Immature natural killer cell (primary cell): ENCODE measurements at places on chromosomes 6 and 20. TPM values are rescaled to one million over a fixed set of nuclear protein-coding genes. Genes with fewer than 3 reads are reported as not detected.

- DNase-seq = no peak
- H3K27ac ChIP-seq = no peak overlapping the region
- peaks cover 18% of the 10 kb centered on the region for H3K36me3 ChIP-seq
- H3K4me1 ChIP-seq = no peaks in the 10 kb centered on the region
- peaks cover 2% of the 10 kb centered on the region for H3K27me3 ChIP-seq
Observed at GRCh38 chr6:35082046-35082732, 59.0 kb downstream of the TCP11 start.

GRCh38 chr20:35673884-35674283 lies 9.2 kb upstream of the CPNE1 start:
- H3K4me3 ChIP-seq = no peak overlapping the region
- peaks cover 17% of the 10 kb centered on the region for H3K36me3 ChIP-seq
- no peak for DNase-seq
- no peak overlapping the region for H3K27ac ChIP-seq
- H3K27me3 ChIP-seq = no peaks in the 10 kb centered on the region
- H3K4me1 ChIP-seq = no peaks in the 10 kb centered on the region

- peaks cover 55% of the 10 kb centered on the region for H3K4me1 ChIP-seq
- peaks cover 3% of the 10 kb centered on the region for H3K36me3 ChIP-seq
- H3K27me3 ChIP-seq = no peaks in the 10 kb centered on the region
- no peak overlapping the region for H3K4me3 ChIP-seq
- peak overlapping the region; percentile 24 for H3K27ac ChIP-seq
Observed at GRCh38 chr6:41712651-41713103, 22.7 kb downstream of the TFEB start.

DNA sequence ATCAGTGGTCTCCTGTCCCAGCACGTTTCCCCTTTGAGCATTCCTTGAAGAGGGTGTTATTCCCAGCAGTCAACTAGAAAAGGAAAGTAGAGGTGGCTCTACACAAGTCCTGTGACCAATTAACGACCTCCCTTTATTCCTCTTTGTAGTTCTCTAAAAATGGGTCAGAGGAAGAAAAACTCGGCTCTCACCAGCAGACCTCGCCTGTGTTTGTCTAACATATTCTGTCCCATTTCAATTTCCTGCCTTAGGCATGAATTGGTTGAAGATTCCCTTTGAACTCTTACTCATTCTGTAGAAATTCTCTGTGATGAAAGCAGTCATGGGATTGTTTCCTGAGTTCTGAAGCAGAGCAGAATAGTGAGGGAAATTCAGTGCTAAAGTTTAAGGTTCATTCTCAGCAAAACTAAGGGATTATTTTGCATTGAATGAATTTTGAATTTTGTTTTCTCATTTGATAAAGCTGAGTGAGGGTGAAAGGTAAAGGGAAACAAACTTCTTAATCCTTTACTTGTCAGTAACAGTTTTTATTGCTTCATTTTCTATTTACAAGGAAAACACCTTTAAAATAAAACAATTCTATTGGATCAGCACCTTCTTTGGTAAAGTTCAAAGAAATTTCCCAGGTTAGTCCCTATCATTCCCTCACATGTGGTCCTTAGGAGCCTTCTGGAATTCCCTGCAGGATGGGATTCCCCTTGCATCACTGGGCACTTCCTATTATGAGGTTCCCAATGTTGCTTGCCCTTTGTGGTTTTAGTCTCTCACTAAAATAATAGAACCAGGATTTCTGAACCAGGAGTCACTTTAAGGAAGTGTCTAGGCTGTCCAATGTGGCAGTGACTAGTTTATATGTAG lies 105.8 kb downstream of the SLX4IP start:
- H3K36me3 ChIP-seq = no peaks in the 10 kb centered on the region
- no peak for DNase-seq
- H3K4me3 ChIP-seq = no peak overlapping the region
- H3K27me3 ChIP-seq = no peaks in the 10 kb centered on the region

ATXN1 gene
- polyA plus RNA-seq = 8.0 TPM

GRCh38 chr20:49594931-49595315 lies 27.0 kb upstream of the PTGIS start:
- no peaks in the 10 kb centered on the region for H3K36me3 ChIP-seq
- DNase-seq = no peak
- peak overlapping the region; percentile 52 for H3K4me3 ChIP-seq
- H3K27ac ChIP-seq = no peak overlapping the region
- no peaks in the 10 kb centered on the region for H3K27me3 ChIP-seq

TDP2 gene
- 49.7 TPM for polyA plus RNA-seq

- no peak overlapping the region for H3K4me3 ChIP-seq
- H3K4me1 ChIP-seq = no peaks in the 10 kb centered on the region
Observed at GRCh38 chr6:98695091-98695801, 139.1 kb upstream of the POU3F2 start.

COL19A1 gene
- not detected for polyA plus RNA-seq

- H3K27ac ChIP-seq = peak overlapping the region; percentile 96
- peaks cover 4% of the 10 kb centered on the region for H3K36me3 ChIP-seq
- peaks cover 13% of the 10 kb centered on the region for H3K27me3 ChIP-seq
- peak overlapping the region; percentile 94 for H3K4me3 ChIP-seq
Observed at GRCh38 chr6:135054226-135054568, 425 bp downstream of the HBS1L start.

HLA-G gene
- not detected for polyA plus RNA-seq

GRCh38 chr20:3222635-3223600 lies 13.6 kb downstream of the ITPA start:
- DNase-seq = peak; percentile 6
- no peaks in the 10 kb centered on the region for H3K27me3 ChIP-seq
- H3K27ac ChIP-seq = no peak overlapping the region
- no peak overlapping the region for H3K4me3 ChIP-seq

OSTM1 gene
- 64.6 TPM for polyA plus RNA-seq

- H3K4me1 ChIP-seq = no peaks in the 10 kb centered on the region
- DNase-seq = no peak
- no peak overlapping the region for H3K27ac ChIP-seq
- no peak overlapping the region for H3K4me3 ChIP-seq
- H3K27me3 ChIP-seq = no peaks in the 10 kb centered on the region
- no peaks in the 10 kb centered on the region for H3K36me3 ChIP-seq
Observed at GRCh38 chr6:82013561-82014530, 233.7 kb downstream of the IBTK start.

DNA sequence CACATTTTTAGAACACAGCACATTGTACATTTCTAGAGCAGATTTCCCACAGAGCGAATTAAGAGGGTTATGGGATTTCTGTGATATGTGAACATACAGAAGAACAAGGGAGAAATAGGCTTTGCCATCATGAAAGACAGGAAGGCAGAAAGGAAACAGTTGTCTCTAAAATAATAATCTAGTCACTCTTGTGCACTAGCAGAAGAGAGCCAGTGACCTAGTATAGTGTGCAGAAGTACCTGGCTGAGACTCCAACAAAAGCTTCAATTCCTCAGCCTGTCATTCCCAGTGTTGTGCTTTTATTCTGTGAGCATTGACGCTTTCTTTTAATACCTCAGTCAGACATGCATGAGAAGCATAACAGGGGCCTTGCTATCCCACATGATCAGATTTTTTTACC lies 17.8 kb upstream of the DCBLD1 start:
- no peak overlapping the region for H3K4me3 ChIP-seq
- no peak for DNase-seq
- H3K27me3 ChIP-seq = no peaks in the 10 kb centered on the region

GRCh38 chr6:116667623-116668022 lies 943 bp downstream of the ZUP1 start:
- peak overlapping the region; percentile 99 for H3K4me3 ChIP-seq
- H3K36me3 ChIP-seq = no peaks in the 10 kb centered on the region
- DNase-seq = no peak
- peaks cover 4% of the 10 kb centered on the region for H3K27me3 ChIP-seq
- peak overlapping the region; percentile 99 for H3K27ac ChIP-seq
- H3K4me1 ChIP-seq = peaks cover 59% of the 10 kb centered on the region

DNA sequence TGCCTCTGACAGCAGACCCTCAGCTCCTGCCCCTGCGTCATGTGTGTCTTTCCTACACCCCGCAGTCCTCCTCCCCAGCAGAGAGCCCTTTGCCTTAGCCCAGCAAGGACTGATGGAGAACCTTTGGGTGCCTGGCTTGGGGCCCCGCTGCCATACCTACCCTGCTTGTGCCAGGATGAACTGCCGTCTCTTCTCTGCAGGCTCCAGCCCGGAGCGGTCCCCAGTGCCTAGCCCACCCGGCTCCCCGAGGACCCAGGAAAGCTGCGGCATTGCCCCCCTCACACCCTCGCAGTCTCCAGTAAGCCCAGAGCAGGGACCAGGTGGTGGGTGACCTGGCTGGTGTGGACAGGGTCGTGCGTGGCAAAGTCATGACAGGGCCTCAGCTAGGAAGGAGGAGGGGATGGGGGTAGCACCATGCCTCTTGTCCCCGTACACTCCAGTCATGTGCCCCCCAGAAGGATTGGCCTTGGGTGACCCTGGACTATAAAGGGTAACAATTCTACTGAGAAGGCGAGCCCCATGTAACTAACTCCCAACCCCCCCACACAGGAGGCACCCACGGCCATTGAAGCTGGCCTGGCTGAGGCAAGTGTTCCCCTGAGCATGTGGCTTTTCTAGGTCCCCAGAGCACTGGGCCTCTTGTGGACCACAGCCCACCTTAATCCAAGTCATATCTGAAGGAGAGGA lies 8.3 kb downstream of the HSPA12B start:
- no peaks in the 10 kb centered on the region for H3K36me3 ChIP-seq
- H3K4me1 ChIP-seq = peaks cover 14% of the 10 kb centered on the region
- no peak for DNase-seq
- no peak overlapping the region for H3K4me3 ChIP-seq
- no peak overlapping the region for H3K27ac ChIP-seq

- no peaks in the 10 kb centered on the region for H3K36me3 ChIP-seq
- DNase-seq = no peak
- no peak overlapping the region for H3K4me3 ChIP-seq
- H3K27me3 ChIP-seq = no peaks in the 10 kb centered on the region
- H3K27ac ChIP-seq = no peak overlapping the region
Observed at GRCh38 chr6:149182262-149182661, 135.2 kb upstream of the TAB2 start.

ACTR5 gene
- polyA plus RNA-seq = 11.1 TPM

PI16 gene
- polyA plus RNA-seq = 3.6 TPM

HSP90AB1 gene
- polyA plus RNA-seq = 309 TPM

DNA sequence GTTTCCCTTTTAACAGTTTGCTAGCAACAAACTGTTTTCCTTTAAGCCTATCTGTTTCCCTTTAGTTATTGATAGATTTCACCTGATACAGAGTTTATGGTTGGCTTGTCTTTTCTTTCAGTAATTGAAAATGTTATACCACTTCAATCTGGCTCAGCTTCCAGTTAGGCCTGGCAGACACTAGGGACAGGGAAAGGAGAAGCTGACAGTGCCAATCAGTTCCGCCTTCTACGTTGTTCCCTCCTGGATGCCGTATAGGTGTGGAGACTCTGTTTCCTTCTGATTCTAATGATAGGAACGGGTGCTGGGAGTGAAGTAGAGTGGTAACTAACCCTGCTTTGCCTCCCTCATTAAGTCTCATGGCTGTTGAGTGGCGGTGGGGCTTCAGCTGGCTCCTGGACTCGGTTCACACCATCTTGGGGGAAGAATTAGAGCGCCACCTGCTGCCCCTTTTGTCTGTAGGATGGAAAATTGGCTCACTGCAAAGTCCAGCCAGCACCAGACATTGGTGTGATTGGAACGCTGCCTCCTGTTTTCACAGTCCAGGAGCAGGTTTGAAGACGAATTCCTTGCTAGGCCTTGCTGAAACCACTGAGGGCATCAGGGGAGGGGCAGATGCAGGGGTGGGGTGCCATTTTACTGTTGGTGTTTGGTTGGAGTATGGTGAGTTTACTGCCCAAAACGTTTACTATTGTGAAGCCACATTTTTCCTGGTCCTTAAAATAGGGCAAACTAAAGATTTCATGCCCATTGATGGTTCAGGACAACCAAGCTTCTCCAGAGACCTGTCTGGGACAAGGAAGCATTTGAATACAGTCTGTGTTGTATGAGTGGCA lies 1729.5 kb downstream of the GRIK2 start:
- H3K36me3 ChIP-seq = no peaks in the 10 kb centered on the region
- no peak overlapping the region for H3K4me3 ChIP-seq
- no peaks in the 10 kb centered on the region for H3K27me3 ChIP-seq
- no peak for DNase-seq
- H3K27ac ChIP-seq = no peak overlapping the region
